ENCODE measurements at places on chromosomes 2 and 18. TPM values are rescaled to one million over a fixed set of nuclear protein-coding genes. Genes with fewer than 3 reads are reported as not detected.

ZEB2 gene
- polyA plus RNA-seq, result 51.5 TPM

ZNF892 gene
- 0.53 TPM for polyA plus RNA-seq

INO80C gene
- 28.2 TPM for polyA plus RNA-seq

PLEKHH2 gene
- 0.46 TPM for polyA plus RNA-seq

IGFBP5 gene
- polyA plus RNA-seq, result not detected

IMPA2 gene
- 11.9 TPM for polyA plus RNA-seq

CACNB4 gene
- polyA plus RNA-seq, result 0.43 TPM

RGPD3 gene
- polyA plus RNA-seq, result 0.06 TPM

Data from IgD-negative memory B cell (primary cell).